ENCODE measurements at places on chromosomes 6 and 20.

DNA sequence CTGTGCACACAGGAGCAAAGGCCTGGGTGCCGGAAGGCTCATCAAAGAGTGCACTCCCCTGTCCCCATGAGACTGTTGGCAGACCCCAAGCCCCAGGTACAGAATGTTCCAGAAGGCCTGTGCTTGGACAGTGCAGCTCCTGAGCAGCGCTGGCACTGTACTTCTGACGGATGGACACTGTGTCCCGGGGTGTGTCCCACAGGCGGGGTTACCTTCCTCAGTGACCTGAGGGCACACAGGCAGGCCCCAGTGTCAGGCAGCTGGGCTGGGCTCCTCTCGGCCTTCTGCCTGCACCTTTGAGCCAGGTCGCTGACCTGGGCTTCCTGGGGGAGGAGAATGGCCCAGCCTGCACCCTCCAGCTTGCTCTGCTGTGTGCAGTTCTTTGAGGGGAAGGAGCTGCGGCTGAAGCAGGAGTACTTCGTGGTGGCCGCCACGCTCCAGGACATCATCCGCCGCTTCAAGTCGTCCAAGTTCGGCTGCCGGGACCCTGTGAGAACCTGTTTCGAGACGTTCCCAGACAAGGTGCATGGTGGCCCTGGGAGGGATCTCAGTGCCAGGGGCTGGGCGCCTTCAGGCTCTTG, 30.1 kb downstream of the PYGB start:
- DNase-seq: no peak

- DNase-seq: no peak
Measured at GRCh38 chr20:11132819-11133415, 459.1 kb upstream of the JAG1 start.

DNA sequence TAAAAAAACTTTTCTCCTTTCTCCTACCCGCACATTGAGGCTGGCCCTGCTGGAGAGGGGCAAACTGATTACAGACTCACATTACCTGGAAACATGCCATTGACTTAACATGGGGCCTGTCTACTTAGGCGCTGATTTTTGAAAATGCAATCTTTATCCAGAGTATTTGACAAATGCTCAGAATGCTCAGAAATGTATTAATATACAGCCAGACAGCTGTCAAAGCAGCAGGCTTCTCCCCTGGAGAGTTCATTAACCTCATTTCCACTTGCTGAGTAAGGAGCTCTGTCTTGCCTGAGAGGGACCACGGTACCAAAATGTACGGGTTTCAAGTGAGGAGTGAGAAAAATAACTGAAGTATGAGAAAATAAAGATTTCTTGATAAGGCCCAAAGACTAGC, 95.7 kb downstream of the PAX1 start:
- no peak for DNase-seq

GRCh38 chr20:47314647-47315338, 41.7 kb downstream of the ZMYND8 start:
- no peak for DNase-seq

DNA sequence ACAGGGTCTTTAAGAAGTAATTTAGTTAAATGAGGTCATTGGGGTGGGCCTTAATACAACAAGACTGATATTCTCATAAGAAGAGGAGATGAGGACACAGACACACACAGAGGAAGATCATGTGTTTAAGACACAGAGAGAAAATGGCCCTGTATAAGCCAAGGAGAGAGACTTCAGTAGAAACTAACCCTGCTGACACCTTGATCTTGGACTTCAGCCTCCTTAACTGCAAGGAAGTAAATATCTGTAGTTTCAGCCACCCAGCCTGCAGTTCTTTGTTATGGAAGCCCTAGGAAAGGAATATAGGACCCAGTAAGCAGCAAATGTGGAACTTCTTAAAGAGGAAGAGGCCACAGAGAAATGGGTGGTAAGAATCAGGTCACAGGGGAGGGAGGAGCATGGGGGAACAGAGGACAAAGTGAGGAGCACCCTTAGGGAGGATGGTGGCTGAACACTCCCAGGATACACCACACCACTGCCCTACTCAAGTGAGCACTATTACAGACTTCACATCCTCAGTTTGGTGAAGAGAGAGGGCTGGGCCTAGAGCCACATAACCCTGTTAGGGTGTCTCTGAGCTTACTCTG, 762 bp downstream of the SIRPB1 start:
- DNase-seq: no peak

DNA sequence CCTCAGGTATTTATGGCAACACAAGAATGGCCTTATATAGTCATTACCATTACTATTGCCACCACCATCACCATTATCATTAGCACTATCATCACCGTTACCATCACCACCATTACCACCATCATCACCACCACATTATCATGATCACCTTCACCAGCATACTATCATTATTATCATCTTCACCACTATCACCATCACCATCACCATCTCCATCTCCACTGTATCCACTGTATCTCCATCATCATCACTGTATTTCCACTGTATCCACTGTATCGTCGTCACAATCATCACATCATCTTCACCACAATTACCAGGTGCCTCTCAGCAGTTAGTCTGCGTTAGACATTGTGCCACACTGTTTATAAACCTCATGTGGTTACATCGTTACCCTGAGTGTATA, 45.3 kb downstream of the GGTLC1 start:
- no peak for DNase-seq

GRCh38 chr6:158848490-158848895, 29.3 kb upstream of the EZR start:
- no peak for DNase-seq

GRCh38 chr6:119484598-119484997, 135.0 kb upstream of the MAN1A1 start:
- no peak for DNase-seq

- no peak for DNase-seq
Measured at GRCh38 chr6:20839630-20840029, 305.4 kb downstream of the CDKAL1 start.

GRCh38 chr6:1201547-1202200, 110.2 kb upstream of the FOXQ1 start:
- DNase-seq: no peak

- no peak for DNase-seq
Measured at GRCh38 chr20:32050851-32051556, 1.0 kb upstream of the HCK start.

GRCh38 chr6:149435919-149436586, 36.0 kb downstream of the SUMO4 start:
- no peak for DNase-seq

GRCh38 chr6:163947276-163947675, 532.8 kb downstream of the QKI start:
- DNase-seq: no peak

DNA sequence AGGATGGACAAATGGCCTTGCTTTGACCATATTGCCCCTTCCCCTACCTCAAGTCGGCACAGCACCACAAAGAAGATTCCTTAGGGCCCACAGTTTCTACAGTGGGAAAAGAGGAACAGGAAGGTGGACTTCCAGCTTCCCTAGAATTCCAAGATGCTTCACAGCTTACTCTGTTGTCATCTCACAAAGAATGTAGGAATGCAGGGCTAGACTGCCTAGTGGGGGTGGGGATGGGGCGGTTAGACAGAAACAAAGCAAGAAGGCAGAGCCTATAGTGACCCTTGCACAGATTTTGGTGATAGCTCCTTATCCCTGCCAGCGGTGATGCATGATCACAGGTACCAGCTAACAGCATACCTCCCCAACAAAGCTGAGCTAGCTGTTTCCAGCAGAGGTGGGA, 607.6 kb upstream of the MAN1A1 start:
- no peak for DNase-seq

DNA sequence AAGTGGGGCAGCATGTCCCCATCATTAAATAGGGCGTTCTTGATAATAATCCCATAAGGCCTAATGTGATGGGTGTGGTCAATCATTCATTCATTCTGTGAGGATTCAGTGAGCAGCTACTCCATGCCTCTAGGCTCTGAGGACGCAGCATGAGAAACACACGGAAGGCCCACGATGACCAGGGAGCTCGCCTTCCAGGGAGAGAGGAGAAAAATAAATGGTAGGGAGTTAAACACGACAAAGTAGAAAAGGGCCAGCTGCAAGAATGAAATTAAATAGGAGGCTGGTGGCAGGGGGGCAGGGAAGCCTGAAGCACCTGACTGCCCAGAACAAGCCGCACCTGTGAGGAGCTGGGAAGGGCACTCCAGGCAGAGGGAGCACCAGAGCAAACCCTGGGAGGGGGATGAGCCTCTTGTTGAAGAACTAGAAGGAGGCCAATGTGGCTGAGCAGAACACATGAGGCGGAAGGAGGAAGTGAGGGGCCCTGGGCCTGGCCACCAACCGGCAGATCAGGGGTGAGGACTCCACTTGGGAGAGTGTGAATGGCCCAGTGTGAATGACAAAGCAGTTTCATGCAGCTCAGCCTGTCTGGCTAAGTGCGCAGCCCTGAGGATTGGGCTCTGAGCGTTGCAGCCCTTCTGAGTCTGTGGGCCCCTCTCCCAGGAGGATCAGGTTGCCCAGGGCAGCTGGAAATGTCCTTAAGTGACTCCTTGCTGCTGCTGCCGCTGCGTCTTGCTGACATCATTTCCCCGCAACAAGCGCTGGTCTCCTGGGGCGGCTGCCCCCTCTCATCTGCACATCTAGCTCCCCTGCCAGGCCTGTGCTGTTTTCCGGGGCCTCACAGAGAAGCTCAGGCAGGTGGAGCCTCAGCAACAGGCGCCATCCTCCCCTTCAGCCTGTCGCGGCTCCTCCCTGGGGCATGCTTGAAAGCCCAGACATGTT, 99.9 kb downstream of the CDH26 start:
- no peak for DNase-seq

DNA sequence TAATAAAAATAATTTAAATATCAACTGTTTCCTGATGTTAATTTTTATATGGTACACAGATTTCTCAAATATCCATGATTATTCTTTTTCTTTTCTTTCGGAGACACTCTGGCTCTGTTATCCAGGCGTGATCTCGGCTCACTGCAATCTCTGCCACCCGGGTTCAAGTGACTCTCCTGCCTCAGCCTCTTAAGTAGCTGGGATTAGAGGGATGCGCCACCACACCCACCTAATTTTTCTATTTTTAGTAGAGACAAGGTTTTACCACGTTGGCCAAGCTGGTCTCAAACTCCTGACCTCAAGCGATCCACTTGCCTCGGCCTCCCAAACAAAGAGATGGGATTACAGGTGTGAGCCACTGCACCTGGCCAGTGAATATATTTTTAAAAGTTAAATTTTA, 20.5 kb downstream of the ROMO1 start:
- DNase-seq: no peak

GRCh38 chr6:9593554-9593953, 821.3 kb downstream of the TFAP2A start:
- no peak for DNase-seq
